ENCODE measurements at places on chromosomes 7 and 10. TPM values are rescaled to one million over a fixed set of nuclear protein-coding genes. Genes with fewer than 3 reads are reported as not detected.

Gene MOGAT3
- total RNA-seq: not detected

Gene OPN4
- total RNA-seq: not detected

Gene C1QL3
- total RNA-seq: not detected

Gene SRGN
- 96.3 TPM for total RNA-seq

Gene GDI2
- 189 TPM for total RNA-seq

Gene SFTPA1
- not detected for total RNA-seq

Gene AKR1C4
- 0.13 TPM for total RNA-seq

Gene CCL24
- not detected for total RNA-seq

Gene ASAH2
- total RNA-seq: 2.2 TPM

Gene CFAP58
- total RNA-seq: 0.11 TPM
